PC-9 (cell line): ENCODE measurements at places on chromosomes 3 and 15.

- DNase-seq: no peak
Observed at GRCh38 chr15:36079021-36079420, 500.4 kb upstream of the CDIN1 start.

DNA sequence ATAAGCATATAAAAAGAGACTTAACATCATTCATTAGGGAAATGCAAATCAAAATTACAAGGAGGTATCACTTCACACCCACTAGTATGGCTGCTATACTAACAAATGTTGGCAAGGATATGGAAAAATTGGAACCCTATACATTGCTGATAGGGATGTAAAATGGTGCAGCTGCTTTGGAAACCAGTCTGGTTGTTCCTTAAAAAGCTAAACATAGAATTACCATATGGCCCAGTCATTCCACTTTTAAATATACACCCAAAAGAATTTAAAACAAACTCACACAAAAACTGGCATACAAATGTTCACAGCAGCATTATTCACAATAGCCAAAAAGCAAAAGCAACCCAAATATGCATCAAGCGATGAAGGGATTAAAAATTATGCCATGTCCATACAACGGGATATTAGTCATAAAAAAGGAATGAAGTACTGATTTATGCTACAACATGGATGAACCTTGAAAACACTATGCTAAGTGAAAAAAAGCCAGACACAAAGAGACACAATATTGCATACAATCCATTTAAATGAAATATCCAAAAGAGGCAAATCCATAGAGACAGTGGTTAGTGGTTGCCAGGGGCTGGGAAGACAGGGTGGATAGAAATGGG lies 118.3 kb downstream of the OSBPL10 start:
- no peak for DNase-seq

DNA sequence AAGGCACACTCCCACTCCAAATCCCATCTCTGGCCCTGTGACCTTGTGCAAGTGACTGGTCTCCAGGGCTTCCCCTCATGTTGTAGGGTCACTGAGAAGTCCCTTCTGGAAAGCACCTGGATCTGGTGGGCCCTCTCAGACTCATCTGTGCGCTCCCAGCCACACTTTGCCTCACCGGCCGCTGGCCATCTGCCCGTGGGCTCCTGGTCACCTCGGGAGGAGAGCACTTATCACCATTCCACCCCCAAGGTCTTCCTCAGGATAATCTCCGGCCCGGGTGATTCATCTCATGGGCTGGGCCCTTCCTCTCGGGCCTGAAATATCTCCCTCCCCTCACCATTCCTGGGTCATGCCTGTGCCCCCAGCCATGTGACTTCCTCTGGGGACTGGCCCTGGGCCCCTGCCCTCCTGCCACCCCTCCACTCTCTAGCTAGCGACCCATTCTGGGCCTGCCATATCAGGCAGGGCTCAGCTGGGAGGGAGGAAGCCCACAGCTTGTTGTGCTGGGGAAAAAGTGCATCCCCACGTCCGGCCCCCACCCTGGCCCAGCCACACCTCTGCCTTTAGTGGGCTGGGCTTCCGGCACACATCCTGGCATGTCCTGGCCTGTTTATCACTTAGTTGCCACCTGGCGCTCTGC lies 10.6 kb upstream of the WNT7A start:
- DNase-seq: no peak

- DNase-seq: no peak
Observed at GRCh38 chr3:38561746-38562466, 65.8 kb downstream of the EXOG start.

DNA sequence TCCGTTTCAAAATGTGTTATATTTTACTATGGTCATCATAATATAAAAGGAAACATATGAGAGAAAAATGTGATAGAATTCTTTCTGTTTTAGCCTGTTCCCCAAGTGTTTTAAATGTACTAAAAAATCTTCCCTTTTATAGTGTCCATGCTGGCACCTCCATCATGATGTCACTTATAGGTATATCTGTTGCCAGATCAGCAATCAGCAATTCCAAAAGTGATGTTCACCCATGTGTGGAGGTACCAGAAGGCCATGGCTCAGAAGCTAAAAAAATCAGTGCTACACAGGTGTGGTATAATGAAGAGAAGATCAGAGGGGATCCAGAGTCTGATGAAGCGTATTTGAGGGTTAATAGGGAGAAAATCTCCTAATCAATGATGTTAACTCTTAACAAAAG lies 1.1 kb upstream of the GPR15 start:
- no peak for DNase-seq

- no peak for DNase-seq
Observed at GRCh38 chr15:54681584-54681983, 515.2 kb downstream of the RSL24D1 start.

DNA sequence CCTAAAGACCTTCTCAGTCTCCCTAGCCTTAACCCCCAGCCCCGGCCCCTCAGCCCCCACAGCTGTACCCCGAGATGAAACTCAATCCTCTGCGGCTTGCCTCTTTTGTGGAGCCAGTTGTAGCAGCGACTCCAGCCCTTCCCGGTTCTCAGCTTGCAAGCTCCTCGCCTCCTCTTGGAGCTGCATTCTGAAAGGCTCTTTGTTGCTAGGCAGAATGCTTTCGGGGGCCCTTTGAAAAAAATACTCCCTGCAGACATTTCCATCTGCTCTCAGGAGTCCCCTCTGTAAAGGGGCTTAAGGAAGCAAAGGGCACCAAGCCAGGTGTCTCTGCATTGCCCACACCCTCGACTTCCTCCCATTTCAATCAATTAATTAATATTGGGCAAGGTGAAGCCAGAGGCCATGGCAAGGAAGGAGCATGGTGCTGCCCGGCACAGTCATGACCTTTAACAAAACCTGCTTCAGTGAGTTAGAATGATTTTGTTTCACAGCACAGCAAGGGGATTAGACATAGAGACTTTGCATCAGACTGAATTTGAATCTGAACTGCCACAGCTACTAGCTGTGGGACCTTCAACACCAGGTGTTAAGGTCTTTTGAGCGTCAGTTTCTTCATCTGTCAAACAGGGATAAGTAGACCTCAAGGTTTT lies 65.5 kb downstream of the SRGAP3 start:
- no peak for DNase-seq
